Endothelial cell of umbilical vein (primary cell): ENCODE measurements at places on chromosomes 1 and 21.

GRCh38 chr1:59434336-59434735 is 137.4 kb downstream of the FGGY start:
- DNase-seq = no peak

- DNase-seq = peak; percentile 94
These were observed 47.9 kb downstream of the LAMC1 start for GRCh38 chr1:183070923-183071618.

- DNase-seq = no peak
These were observed 165.1 kb downstream of the DAB1 start for GRCh38 chr1:57258557-57259325.

- DNase-seq = no peak
These were observed 124.8 kb upstream of the GORAB start for GRCh38 chr1:170407138-170407537.

GRCh38 chr1:169316556-169316955 is 51.0 kb downstream of the NME7 start:
- DNase-seq = no peak

- DNase-seq = no peak
These were observed 181.3 kb downstream of the ETS2 start for GRCh38 chr21:38986806-38987632.

GRCh38 chr1:11046270-11046566 is 821 bp downstream of the MASP2 start:
- DNase-seq = no peak

DNA sequence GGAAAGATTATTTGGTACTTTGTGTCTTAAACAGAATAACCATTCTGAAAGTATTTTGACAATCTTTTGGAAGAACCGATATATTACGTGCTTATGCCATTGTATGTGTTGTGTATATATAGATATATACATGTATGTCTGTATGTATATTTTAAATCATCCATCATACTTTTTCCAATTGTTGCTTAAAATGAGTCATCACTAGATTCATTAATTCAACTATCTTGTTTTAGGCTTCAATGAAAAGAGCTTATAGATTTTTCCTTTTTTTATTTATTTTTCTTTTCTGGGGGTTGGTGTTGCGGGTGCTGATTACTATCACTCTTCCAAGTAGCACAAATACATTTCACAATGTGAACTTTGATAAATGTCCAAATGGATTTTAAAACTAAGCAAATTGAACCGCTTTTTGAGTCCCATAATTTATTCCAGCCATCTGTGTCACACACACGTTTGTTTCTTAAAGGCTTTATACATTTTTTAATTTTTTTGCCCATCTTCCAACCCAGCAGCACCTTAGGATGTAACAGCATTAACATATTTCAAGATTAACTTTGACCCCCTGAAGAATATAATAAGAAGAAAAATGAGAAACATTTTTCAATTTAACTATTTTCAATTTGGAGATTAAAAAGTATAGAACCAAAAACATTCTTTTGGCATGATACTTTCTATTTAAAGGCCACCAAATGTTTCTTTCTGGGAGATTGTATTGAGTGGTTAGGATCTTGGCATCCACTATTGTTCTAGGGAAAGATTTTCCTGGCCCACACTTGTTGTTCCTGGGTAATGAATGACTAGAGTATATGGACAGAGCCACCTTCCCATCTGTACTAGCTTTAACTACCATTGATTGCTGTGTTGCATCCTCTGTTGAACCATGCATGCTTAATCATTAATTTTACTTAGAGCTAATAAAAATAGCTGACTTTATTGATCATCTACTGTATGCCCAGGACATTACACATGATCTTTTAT is 9.3 kb upstream of the DPYD start:
- no peak for DNase-seq

DNA sequence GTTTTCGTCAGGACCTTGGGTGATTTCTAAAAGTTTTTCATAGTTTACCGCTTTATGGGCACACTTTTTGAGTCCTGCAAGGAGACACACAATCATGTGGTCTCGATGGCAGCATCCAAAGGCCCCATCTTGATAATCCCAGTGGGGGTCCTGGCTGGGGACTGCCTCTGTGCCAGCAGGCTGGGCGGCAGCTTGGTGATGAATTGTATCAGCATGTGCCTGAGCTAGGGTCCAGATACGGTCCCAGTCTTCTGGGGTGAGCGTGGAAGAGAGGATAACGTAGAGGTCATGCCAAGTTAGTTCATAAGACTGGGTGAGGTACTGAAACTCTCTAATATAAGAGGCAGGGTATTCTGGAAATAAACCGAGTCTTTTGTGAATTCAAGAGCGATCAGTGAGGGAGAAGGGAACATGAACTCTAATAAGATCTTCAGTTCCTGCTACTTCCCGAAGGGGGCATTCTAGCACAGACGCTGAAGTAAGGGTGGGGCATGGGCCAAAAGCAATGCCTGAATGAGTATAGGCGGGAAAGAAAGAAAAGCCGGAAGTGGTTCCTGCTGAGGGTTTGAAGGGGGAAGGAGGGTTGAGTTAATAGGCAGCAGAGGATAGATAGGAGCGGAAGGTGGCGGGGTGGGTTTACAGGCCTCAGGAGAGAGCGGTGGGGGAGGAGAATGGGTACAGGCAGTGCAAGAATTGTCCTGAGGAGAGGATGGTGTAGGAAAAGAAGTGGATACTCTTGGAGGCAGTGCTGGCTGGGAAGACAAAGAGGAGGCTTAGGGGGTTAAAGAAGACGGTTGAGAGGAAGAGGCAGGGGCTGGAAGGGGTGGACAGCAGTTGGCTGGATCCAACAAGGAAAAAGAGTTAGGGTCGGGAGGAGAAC is 1.6 kb downstream of the ERVH48-1 start:
- peak; percentile 78 for DNase-seq

DNA sequence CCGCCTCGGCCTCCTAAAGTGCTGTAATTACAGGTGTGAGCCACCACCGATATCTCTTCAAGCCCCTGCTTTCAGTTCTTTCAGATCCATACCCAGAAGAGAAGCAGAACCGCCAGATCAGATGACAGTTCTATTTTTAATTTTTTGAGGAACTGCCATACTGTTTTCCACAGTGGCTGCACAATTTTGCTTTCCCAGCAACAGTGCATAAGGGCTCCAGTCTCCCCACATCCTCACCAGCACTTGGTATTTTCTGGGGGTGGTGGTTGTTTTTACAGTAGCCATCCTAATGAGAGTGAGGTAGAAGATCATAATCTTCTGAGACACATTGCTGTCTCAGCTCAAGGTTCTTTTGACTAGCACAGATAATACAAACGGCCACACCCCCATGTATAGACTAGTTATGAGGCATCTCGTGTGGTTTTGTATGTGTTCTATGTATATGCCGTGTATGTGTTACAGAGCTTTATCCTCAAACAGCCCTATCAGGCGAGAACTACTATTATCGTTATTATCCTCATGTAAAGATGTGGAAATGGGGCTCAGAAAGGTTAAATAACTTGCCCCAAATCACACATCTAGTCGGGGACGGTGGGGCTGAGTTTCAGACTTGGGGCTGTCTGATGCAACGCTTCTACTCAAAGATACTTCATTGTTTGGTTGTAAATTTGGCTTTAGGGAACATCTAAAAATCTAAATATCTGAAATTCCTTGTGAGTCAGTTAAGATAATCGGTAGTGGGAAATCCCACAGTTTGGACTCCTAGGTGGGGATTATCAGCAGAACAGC is 12.0 kb downstream of the FHAD1 start:
- DNase-seq = no peak

- peak; percentile 25 for DNase-seq
These were observed 163.8 kb downstream of the FAF1 start for GRCh38 chr1:50796272-50796671.

DNA sequence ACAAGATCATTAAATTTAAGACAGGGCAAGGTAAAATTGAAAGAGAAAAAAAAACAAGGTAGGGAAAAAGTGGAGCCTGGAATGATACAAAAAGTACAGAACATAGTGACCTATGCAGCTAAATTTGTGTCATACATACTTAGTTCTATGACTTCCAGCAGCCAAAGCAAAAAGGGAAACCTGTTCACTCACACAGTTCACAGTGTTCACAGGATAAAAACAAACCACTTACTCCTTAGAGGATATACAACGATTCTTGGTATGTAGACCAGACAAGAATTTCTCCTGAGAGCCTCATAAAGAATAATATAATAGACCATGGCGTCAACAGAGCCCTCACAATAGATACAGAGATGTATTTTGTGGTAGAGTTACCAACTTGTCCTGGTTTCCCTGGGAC is 27.5 kb downstream of the COA7 start:
- no peak for DNase-seq

DNA sequence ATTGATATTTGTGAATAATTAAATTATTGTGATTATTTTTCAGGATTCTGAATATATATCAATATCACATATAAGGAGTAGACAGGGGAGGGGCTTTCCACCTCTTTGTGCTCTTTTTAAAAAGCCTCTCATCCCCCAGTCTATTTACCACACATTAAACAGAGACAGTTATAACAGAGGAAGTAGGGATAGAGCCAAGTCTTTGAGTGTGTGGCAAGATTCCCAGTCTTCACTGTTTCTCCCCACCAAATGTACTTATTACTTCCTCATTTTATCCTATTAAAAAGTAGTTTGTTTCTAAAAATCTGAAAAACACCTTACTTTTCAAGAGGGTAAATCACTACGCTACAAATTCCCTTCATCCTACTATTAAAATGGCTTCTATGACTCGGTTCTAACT is 46.7 kb downstream of the EPS15 start:
- peak; percentile 31 for DNase-seq

DNA sequence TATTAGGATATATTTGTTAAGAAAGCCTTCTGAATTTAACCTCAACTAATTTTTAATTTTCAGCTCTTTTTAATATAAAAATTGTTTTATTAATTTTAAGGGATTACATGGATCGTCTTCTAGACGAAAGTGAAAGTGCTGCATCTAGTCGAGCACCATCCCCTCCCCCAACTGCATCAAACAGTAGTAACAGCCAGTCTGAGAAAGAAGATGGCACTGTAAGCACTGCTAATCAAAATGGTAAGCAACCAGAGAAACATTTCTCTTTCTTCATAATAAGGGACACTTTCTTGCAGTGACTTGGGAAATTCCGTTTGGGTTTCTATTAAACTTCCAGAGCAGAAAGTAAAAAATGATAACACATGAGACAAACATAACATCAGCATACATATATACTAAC is 56.9 kb downstream of the MIER1 start:
- no peak for DNase-seq
